ENCODE measurements at places on chromosomes 2 and 18.

- no peak for DNase-seq
Observed at GRCh38 chr2:207035875-207036274, 96.6 kb downstream of the CPO start.

DNA sequence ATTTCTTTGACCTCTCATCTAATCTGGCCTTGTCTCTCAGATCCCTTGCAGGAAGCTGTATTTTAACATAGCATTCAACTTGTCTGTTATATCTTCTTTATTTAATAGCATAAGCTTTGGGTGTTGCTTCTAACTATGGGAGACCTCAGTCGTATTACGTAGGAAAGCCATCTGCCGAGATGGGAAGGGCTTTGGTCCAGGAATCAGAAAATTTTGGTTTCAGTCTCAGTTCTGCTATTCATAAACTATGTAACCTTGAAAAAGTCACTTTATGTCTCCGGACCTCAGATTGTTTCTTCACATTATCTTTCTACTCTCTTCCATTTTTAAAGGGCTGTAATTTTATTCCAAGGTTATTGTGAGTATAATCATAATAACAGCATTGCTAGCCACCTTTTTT, 297.7 kb downstream of the SATB2 start:
- no peak for DNase-seq

DNA sequence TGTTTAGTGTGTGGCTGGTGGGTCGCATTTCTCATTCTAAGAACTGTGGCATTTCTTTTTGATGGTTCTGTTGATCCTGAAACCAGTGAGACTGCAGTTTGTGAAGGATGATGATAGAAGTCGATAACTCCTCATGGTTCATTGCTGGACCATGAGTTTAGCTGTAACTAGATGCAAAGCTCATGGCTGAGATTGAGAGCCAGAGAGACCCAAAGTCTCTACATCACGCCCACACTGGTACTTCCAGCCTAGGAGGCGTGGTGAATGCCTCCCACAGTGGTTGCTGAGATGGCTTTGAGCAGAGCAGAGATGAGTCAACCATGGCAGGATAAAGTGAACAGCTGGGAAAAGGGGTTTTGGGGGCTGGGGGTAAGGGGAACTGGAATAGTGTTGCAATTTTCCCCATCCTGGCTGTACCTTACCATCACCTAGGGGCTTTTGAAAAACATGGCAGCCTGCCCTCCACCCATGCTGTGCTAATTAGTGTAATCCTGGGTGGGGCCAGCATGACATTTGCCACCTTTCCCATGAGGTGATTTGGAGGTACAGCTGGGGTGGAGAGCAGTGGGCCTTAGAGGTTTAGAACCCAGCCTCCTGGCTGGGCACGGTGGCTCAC, 24.1 kb downstream of the INPP4A start:
- DNase-seq: no peak

DNA sequence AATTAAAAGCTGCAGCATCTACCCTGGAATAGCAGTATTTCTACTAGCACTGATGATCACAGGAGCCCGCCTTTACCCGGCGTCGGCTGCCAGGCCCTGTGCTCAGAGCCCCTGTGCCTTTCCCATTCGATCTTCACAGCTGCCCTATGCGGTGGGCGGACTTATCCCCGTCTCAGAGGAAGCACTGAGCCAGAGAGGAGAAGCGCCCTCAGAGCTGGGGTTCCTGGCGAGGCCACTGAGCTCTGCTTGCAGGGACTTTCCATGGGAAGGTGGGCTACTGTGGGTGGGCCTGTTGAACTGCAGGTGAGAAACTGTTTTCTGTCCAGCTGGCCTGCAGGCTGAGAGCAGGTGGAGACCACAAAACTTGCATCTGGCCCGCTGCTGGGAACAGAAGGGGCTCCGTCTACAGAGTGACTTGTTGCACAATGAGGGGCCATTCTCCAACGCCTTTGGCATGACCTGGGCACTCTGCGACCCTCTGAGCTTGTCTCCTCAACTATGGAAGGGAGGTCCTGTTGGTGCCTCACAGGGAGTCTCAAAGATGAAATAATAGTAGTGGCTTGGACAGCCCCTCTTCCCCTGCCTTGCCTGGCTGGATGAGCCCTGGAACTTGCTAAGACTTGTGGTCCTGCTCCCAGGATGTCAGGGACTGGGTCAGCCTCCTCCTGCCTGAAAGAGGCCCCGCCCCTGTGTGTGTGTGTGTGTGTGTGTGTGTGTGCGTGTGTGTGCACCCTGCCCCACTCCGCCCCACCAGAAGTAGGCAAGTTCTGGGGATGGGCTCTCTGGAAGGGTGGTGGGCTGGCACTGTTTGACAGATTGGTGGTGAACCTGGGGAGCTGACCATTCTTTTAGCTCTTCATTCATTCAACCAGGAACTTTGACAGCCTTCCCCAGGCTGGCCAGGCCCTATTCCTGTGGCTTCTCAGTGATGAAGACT, 32.7 kb downstream of the GLI2 start:
- DNase-seq: no peak

DNA sequence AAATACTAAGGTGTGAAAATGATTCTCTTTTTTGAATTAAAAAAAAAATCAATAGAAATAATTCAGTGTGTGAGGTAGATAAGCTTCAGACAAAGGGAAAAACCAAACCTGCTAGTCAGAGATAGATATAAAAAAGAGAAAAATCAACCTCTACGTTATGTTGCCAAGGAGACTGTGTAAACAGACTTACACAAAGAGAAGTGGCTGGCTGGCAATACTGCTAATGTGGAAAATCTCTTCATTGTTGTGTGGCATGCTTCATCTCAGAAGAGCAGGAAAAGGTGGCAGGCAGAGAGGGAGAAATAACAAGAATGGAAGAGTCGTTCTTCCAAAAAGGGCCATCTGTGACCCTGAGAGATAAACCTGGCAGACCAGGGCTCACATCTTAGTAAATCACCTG, 200.8 kb downstream of the SLC8A1 start:
- no peak for DNase-seq

- DNase-seq: no peak
Observed at GRCh38 chr18:71505526-71505925, 1038.6 kb downstream of the CBLN2 start.

- peak; percentile 60 for DNase-seq
Observed at GRCh38 chr2:118055512-118056164, 32.6 kb upstream of the INSIG2 start.

GRCh38 chr18:48662011-48662661, 123.3 kb downstream of the CTIF start:
- DNase-seq: peak; percentile 62

GRCh38 chr2:120511947-120512710, 166.2 kb downstream of the INHBB start:
- DNase-seq: no peak

- no peak for DNase-seq
Observed at GRCh38 chr2:206115026-206115578, 29.1 kb upstream of the INO80D start.

- DNase-seq: peak; percentile 93
Observed at GRCh38 chr2:64212801-64213321, 68.6 kb upstream of the PELI1 start.

DNA sequence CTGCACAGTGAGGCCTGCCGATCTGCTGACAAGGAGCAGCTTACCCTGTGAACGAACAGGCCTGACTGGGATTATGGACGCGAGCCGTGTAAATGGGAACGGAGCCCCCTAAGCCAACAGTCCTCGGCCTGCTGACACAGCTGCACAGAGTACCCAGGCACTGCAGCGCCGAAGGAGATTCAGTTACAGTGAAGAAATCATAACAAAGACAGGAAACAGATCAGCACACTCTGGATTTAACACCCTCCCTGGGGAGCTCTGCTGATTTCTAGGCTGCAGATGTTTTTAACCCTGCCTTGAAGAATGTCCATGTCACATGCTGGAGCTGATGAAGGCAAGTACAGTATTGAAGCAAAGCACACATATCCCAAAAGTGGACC, 43.4 kb downstream of the COLEC12 start:
- DNase-seq: no peak

- DNase-seq: no peak
Observed at GRCh38 chr2:3151153-3151918, 226.3 kb downstream of the EIPR1 start.

- no peak for DNase-seq
Observed at GRCh38 chr2:12017499-12018157, 271.2 kb downstream of the LPIN1 start.

- DNase-seq: no peak
Observed at GRCh38 chr2:15744820-15745219, 153.2 kb downstream of the DDX1 start.

DNA sequence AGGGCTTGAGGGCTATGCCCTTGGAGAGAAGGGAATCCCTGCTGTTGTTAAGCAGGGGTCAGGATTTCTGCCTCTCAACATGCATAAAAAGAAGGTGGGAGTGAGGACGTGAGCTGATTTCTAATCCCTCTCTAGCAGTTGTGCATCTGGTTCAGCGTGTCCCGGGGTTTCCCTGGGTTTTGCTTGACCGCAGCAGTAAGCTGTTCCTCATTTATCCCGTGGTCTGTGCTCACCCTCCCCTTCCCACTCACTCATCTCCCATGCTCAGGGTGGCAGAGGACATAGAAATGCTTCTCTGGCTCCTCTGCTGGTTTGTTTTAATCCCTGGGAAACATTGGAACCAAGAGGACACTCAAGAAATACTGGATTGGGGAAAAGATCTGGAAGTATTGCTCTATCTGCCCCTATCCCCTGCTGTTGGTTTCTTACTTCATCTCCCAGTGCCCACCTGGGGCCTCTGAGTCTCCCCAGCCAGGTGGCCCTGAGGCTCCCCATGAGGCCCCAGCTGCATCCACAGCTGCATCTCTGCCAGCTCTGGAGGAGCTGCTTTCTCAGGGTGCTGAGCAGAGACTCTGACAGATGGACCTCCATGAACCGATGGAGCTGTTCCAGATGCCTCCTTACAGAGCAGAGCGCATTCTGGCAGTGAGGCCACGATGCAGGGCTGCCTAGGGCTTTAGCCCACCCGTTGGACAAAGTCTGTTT, 36.1 kb downstream of the TET3 start:
- DNase-seq: peak; percentile 56

DNA sequence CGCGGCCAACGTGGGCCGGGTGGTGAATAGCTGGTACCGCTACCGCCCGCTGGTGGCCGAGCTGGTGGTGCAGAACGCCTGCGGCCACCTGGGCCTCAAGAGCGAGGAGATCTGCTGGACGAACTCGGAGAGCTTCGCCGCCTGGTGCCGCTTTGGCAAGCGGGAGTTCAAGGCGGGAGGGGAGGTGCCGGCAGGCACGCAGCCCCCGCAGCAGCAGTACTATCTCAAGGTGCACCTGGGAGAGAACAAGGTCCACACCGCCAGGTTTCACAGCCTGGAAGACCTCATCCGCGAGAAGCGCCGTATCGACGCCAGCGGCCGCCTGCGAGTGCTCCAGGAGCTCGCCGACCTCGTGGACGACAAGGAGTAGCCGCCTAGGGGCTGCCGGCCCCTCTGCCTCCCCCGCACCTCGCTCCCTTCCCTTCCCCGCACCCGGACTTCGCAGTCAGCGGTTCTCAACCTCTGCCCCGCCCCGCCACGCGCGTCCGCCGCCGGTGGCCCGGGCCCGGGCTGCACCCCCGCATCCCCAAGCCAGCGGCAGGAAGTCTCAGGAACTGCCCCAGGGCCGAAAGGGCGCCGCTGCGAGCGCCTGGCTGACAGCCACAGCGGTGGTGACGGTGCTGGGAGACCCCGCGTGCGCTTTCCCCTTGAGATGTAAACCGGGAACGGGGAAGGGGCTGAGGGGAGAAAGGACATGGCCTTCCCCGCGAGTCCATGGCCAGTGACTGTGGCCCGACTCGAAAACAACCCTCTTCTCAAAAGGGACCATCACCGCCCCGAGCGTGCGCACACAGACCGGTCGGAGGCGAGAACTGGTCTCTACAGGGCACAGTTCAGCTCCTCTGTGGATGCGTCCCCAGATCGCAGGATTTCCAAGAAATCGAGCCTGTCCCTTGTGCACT, 2.2 kb downstream of the LRATD1 start:
- no peak for DNase-seq

- peak; percentile 36 for DNase-seq
Observed at GRCh38 chr2:19349911-19350677, 8.3 kb downstream of the OSR1 start.

DNA sequence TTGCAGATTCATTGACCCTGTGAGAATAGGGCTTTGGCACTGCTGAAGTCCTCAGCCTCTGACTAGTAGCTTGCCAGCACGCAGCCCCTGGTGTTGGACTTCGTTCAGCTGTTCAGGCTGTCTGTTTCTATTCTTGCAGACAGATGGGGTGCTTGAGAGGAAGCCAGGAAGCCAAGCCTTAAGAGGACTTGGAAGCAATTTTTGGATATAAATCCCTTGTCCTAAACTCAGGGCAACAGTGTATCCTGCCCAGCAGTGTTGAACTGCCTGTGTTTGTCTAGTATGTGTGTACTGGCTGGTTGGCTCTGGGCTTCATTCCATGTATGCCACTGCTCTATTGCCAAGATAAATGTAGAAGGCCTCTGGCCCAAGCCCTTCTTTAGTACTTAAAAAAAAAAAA, 108.6 kb downstream of the COMMD1 start:
- DNase-seq: no peak

DNA sequence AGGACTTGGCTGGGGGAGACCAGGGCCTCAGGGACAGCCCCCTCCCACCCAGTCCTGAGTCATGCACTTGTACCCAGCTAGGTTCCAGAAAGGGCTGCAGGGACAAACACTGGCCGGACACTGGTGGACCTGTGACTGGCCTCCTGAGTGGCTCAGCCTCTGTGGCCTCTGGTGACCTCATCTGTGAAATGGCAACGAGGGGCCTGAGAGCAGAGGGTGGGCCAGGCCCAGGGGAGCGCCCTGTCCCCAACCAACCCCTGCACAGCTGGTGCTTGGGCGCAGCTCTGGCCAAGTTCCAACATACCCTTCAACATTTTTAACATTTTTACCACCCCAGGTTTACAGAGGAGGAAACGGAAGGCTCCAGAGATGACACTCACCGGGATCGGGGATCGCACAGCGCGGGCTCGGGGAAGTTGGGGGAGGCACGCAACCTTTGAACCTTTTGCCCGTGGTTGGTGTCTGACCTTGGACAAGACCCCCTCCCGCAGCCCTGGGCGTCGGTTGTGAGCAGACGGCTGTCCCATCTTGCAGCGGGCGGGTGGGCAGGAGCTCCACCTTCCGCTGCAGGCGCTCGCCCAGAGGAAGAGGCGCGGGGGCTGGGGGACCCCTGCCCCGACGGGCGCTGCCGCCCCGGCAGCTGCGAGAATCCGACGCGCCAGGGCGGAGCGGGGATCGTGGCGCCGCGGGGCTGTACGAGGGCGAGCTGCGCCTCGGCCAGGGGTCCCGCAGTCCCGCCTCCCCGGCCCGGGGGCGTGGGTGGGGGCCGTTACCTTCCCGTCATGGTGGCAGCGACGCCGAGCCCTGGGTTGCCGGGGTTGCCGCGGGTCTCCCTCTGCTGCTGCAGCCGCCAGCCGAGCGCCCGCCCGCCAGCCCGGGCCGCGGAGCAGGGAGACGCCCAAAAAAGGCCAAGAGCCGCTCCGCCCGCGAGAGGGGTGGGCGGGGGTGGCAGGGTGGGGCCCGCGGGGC, 805 bp downstream of the LIMS2 start:
- no peak for DNase-seq

DNA sequence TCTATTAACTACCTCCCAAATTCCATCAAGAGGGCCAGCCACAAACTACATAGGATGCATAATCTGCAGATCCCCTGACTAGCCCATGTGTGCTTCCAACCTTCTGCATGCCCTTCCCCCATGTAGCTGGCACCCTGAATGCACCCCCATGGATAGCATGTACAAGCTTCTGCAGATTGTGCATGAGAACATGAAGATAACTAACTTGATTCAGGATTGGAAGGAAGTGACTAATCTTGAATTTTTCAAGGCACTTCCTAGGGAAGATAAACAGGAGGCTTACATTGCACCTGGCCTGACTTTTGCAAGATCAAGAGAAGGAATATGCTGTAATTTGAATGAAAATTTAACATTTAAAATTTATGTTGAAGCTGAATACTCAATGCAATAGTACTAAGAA, 66.7 kb downstream of the CDC42EP3 start:
- no peak for DNase-seq

All from CD14-positive monocyte (primary cell).